ENCODE measurements at places on chromosomes 4 and X.

DNA sequence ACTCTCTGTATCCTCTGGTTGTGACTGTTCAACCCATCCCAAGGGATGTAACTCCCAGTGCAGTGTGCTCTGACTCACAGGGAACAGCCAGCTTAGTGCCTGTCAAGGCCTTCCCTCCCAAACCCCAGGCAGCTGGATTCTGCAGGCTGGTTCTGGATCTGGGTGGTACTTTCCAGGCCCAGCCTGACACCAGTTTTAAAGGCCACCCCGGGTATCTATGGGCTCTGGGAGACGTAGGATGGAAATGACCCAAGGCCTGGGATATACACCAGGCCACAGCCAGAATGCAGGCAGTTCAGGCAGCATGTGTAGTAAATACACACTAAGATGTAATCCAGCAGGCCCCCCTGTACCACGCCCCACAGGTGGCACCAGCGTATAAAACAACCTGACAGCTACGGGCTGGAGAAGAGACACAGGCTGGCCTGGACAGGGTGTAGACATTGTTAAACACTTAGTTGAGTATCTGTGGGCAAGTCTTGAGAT is 64.2 kb downstream of the SPINK2 start:
- no peak for DNase-seq

GRCh38 chr4:98639108-98639507 is 19.3 kb downstream of the TSPAN5 start:
- DNase-seq = no peak

GRCh38 chr4:172344308-172344938 is 531.2 kb downstream of the GALNTL6 start:
- no peak for DNase-seq

GRCh38 chr4:1058198-1058996 is 47.0 kb downstream of the FGFRL1 start:
- no peak for DNase-seq

GRCh38 chr4:159925770-159926169 is 822.9 kb downstream of the RAPGEF2 start:
- DNase-seq = no peak

GRCh38 chr4:94175553-94176261 is 32.0 kb upstream of the SMARCAD1 start:
- no peak for DNase-seq

DNA sequence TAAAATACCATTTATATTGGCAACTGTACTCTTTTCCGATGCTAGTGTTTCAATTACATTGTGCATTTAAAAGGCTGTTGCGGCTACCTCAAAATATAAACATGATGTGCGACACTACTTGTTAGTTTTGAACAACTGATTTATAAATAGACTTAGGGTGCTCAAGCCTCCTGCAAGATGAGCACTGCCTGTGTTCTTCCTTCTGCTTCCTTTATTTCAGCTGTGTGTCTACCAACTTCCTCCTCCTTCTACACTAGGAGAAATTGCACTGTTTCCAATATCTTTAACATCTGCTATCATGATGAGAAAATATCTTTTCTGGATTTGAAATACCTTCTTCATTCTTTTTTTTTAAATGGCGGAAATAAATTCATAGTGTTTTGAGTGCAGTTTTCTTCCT is 24.0 kb downstream of the TET2 start:
- DNase-seq = no peak

- no peak for DNase-seq
Measured at GRCh38 chrX:134782796-134783195, 124.5 kb upstream of the PLAC1 start.

DNA sequence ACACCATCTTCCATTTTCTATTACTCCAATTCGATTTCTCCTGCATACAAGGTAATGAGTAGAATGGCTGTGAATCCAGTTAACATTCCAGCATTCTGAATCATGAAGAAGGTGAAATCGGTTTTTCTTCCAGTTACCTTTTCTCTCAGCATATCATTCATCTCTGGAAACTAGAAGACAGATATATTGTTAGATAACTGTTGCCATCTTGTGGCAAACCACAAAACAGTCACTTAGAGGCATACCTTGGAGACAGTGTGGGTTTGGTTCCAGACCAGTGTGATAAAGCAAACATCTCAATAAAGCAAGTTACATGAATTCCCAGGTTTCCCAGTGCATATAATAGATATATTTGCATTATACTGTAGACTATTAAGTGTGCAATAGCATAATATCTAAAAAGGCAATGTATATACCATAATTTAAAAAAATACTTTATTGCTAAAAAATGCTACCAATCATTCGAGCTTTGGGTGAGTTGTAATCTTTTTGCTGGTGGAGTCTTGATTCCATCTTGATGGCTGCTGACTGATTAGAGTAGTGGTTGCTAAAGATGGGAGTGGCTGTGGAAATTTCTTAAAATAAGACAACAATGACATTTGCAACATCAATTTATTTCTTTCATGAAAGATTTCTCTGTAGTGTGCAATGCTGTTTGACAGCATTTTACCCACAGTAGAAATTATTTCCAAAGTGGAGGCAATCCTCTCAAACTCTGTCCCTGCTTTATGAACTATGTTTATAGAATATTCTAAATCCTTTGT is 82.1 kb downstream of the SLC39A8 start:
- peak; percentile 1 for DNase-seq
